COLO829 (cell line): ENCODE measurements at places on chromosomes 16 and 17.

DNA sequence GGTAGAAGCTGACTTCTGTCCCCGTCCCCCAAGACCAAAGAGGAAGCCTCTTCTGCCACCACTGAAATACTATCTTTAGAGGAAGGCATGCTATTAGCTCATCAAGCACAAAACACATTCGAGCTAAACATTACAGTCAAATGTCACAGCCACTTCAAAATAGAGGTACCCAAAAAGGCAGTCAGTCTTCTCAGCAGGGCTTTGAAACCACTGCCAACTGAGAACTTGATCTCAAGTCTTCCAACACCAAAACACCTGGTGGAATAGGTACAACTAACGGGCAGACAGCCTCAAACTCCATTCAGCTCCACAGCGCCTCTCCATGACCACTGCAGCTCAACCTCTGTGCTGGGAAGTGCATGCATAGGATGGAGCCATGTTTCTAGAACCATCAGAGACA, 36.0 kb downstream of the ZFHX3 start:
- DNase-seq, result no peak

DNA sequence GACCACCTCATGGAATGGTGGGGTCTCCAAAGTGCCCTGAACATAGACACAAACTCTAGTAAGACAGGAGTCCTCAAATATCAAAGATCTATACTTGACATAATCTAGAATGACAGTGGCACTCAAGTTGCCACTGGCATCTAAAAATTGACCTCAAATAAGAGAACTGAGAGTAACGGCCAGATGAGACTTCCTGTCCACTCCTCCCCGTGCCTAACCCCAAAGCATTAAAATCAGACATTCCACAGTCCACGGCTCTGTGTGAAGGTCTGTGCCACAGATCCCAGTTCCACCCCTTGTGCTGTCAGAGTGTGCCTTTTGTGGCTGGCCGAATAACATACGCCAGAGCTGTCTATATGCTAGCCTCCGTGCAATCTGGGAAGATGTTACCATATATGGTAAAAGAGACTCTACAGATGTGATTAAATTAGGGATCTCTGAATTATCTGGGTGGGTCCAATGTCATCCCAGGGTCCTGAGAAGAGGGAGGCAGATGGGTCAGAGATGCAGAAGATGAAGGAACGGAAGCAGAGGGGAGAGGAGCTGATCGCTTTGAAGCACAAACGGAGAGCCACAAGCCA, 21.0 kb upstream of the EVPL start:
- DNase-seq, result no peak

DNA sequence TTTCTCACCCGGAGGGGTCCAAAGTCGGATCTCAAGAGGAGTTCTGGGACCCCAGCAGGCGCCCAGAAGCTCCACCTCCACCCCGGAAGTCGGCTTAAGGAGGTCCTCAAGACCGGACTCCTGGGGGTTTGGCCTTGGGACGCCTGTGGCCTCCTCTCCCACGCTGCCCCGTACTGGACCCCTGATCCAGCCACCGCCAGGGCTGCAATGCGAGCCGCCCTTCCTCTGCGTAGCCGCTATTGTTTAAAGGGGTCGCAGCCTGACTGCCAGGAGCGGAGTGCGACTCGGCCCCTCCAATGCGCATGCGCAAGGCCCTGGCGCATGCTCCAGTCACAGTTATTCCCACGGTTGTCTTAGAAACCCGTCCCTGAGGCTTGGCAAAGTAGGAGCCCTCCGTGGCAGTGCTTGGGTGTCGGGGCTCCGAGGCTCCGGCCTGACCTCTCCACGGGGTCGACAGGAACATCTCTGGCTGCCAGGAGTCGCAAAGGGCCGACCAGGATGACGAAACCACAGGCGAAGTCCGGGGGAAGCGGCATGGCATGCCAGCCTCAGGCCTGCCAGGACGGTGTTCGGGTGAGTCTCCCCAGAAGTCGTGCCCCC, 719.0 kb downstream of the KCNJ18 start:
- no peak for DNase-seq

- DNase-seq, result no peak
Observed at GRCh38 chr16:1929105-1929504, 10.9 kb upstream of the HS3ST6 start.

DNA sequence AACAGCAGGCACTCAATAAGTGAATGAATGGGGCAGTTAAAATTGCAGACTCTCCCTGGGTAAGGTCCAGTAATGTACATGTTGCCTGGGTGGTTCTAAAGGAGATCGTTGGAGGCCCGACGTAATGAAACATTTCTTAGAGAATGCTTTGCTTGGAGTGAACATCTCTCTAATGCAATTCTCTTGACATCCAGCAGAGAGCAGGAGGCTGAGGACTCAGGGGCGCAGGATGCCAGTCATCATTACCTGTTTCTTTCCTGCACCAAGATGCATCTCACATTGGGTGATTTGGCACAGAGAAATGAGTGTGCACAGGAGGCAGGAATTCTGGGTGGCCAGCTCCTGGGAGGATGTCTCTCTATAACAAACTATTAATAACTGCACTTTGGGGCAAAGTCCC, 130.3 kb upstream of the RBBP6 start:
- peak; percentile 10 for DNase-seq

GRCh38 chr16:8951447-8952280, 12.0 kb downstream of the USP7 start:
- no peak for DNase-seq

GRCh38 chr17:74768069-74768762, 7.9 kb downstream of the NAT9 start:
- DNase-seq, result no peak

- DNase-seq, result no peak
Observed at GRCh38 chr16:57938936-57939871, 31.7 kb downstream of the CNGB1 start.

GRCh38 chr16:81284995-81285600, 29.7 kb upstream of the GAN start:
- DNase-seq, result no peak

DNA sequence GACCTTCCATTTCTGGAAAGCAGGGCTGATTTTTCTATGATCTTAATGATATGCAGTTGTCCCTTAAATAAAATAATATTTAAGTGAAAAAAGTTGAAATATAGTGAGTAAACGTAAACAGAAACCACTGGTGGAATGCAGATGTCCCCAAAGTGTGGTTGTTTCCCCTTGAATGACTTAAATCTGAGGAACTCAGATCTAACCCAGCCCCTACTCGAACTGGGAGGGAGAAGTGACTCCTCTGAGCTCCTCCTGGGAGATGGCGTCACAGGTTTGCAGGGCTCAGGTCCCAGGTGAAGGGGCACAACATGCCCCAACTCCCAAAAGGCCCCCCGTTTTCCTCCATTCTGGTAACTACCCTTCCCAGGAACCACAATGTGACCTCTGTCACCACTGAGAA, 142.8 kb downstream of the IRF8 start:
- DNase-seq, result no peak

GRCh38 chr17:68482576-68483041, 25.3 kb upstream of the WIPI1 start:
- no peak for DNase-seq

- DNase-seq, result no peak
Observed at GRCh38 chr16:8634991-8635736, 13.7 kb downstream of the METTL22 start.

GRCh38 chr17:30534938-30535921, 58.0 kb downstream of the GOSR1 start:
- no peak for DNase-seq

- DNase-seq, result no peak
Observed at GRCh38 chr17:29070781-29071180, 27.8 kb downstream of the PIPOX start.

DNA sequence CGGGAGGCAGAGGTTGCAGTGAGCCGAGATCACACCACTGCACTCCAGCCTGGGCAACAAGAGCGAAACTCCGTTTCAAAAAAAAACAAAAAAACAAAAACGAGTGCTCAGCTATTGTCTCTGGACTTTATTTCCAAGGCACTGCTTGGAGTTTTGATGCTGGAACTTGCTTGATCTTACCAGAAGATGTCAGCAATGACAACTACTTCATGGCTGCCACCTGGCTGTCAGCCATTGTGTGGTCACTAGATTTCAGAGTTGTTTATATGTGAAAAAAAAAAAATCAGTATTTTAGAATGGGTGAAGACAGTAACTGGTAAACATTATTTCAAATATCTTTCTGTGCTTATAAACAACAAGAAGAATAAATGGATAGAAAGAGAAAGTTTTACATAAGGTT, 26.3 kb upstream of the OR4D1 start:
- peak; percentile 35 for DNase-seq

GRCh38 chr17:66715745-66716156, 119.2 kb upstream of the CACNG5 start:
- DNase-seq, result peak; percentile 81

GRCh38 chr16:12802048-12802447, 1.6 kb downstream of the CPPED1 start:
- no peak for DNase-seq

GRCh38 chr17:72501404-72502370, 380.9 kb downstream of the SOX9 start:
- DNase-seq, result no peak

DNA sequence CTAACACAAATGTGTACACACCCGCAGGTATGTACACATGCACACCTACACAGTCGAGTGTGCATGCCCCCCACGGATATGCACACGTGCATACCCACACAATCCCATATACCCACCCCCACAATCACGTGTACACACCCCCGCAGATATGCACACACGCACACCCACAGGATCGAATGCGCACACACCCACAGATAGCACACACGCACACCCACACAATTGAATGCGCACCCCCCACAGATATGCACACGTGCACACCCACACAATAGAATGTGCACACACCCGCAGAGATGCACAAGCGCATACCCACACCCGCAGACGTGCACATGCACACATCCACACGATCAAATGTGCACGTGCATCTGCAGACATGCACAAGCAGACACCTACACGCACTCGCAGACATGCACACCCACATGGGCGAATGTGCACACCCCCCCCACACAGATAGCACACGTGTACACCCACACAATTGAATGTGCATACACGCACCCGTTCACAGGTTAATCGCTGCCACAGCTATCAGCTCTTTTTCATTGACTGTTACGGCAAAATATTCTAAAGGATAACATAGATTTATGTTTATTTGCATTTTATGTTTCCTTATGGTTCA, 10.8 kb downstream of the ZNF750 start:
- DNase-seq, result no peak

GRCh38 chr17:72562615-72563188, 441.9 kb downstream of the SOX9 start:
- DNase-seq, result no peak

DNA sequence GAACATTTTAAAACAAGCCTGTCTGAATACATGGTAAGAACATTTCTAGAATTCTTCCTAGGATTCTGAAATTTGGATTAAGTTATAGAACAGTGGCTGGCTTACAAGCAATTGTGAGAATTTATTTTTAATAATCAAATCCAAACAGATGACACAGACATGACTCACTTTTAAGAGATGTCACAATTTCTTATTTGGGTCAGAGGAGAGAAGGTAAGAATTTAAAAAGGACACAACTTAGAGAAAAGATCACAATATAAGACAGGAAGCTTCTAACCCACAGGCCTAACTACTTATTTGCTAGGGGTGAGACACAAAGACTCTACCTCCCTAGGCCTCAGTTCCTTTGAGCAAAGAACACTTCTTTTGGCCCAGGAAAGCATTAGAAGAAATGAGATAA, 32.7 kb downstream of the ZZEF1 start:
- DNase-seq, result no peak

DNA sequence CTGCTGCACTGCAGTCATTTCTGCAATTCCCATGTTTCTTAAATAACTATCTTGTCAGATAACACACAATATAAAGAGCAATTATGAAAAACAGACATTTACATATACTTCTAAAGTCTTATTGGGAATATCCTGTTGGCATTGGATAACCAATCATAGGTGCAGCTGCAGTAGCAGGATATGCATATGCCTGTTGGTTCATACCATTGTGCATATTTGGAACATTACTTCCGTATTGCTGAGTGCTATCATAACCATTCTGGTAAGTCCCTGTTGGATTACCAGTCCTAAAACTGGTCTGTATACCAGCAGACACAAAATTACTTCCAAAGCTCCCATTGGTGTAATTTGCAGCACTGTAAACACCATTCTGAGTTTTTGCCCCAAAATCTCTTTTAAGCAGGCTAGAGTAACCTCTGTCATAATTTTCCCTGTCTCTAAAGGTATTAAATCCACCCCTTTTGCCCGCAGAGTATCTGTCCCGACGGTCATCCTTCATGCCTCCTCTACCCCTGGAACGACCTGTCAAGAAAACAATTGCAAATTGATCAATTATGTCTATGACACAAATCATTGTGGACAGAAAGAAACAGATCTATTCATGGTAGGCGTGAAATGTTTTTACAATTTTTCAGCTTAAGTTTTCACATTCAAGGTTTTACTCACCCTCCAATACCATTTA, 3.1 kb upstream of the POLG2 start:
- DNase-seq, result no peak

GRCh38 chr17:65852911-65853310, 291.5 kb upstream of the AXIN2 start:
- no peak for DNase-seq

DNA sequence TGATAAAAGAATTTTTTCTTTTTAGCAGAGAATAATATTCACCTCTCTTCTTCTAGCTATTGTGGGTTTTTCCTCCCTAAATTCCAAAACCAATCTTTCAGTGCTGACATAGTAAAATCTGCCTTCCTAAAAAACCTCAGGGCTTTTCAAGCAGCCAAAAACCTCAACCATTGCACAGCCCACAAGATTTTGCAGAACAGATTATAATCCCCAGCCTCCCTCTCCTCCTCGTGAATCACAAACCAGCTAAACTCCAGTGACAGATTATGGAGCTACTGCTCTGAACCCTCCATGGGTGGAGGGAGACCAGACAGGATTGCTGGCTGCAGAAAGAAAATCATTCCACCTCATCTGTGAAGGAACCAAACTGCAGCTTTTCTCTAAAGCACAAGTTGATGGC, 341.6 kb downstream of the SOX9 start:
- DNase-seq, result no peak

- no peak for DNase-seq
Observed at GRCh38 chr17:16484445-16485175, 7.4 kb downstream of the LRRC75A start.

DNA sequence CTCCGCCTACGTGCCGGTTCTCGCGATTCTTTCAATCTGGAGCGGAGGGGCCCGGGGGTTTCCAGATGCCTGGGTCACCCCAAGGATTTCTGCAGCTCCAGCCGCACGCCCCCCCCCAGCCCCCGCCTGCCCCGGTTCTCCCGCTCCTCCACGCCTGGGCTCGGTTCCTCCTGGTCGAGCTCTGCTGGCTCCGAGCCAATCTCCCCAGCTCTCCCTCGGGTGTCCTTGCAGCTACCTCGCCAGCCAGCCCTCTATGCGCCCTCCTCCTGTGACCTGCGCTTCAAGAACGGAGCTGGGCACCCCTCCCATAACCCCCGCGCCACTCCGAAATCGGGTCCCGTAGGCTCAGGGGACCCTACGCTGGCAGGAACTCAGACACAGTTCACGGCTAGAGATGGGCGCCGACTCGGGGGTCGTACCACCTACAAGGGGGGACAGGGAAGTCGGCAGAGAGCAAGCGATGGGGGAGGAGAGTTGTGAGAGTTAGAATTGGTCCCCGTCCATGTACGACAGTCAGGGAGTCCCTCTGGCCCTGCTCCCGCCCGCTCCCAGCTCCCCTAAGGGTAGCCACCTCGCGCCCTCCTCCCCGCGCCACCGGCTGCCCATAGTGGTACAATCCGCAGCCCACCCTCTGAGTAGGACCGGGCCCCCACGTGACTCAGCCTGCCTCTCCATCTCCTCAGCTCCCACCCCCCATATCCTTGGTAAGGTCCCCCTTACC, 961 bp downstream of the FGF11 start:
- no peak for DNase-seq
